ENCODE measurements at places on chromosomes 11 and 22.
A peak's percentile ranks its signal among the peaks of the same experiment; 100 is the strongest.

DNA sequence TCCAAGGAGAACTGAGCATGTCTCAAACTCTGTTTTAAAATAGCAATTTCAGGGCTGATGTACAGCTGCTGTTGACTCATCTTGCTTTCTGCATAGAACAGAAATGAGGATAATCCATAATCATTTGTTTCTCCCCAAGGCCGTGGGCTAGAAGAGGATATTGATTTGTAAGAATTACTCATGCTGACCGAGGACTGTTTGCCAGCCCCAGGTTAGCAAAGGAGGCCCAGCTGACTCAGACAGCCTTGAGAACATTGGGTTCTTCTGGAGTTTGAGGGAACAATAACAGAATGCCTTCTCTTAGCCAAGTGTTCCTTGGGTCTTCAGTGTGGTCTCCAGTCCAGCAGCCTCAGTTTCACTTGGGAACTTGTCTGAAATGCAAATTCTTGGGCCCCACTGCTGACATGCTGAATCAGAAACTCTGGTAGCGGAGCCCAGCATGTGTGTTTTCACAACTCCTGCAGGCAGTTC, 92.0 kb downstream of the ZC3H12C start:
- DNase-seq = no peak

- DNase-seq = no peak
Observed at GRCh38 chr11:115652496-115652895, 148.3 kb upstream of the CADM1 start.

DNA sequence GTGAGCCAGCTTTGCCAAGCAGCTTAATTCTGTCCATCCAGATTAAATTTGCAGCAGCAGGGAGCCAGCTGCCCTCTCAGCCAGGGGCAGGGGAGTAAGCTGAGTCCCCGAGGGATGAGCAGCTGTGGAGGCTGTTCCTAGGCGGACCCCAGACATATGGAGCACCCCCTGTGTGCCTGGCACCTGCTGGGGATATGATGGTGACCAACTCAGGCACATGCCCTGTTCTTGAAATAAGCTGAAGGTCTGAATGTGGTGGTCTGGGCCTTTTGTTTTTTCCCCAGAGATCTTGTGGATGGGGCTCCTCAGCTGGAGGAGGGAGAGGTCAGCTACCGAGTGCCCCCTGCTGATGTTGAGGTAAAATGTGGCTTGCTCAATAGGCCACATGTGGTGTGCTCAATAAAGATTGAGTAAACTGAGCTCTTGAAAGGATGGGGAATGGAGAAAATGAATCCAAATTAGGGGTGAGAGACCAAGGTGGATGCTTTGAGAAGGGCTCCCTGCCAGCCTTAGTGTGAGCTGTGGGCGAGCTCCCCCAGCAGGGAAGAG, 103.3 kb upstream of the NNMT start:
- DNase-seq = peak; percentile 49

GRCh38 chr22:17580441-17581031, 17.2 kb downstream of the SLC25A18 start:
- no peak for DNase-seq

- peak; percentile 85 for DNase-seq
Observed at GRCh38 chr22:17471886-17472535, 91.3 kb upstream of the SLC25A18 start.

GRCh38 chr11:32918427-32918826, 25.8 kb downstream of the QSER1 start:
- DNase-seq = no peak

DNA sequence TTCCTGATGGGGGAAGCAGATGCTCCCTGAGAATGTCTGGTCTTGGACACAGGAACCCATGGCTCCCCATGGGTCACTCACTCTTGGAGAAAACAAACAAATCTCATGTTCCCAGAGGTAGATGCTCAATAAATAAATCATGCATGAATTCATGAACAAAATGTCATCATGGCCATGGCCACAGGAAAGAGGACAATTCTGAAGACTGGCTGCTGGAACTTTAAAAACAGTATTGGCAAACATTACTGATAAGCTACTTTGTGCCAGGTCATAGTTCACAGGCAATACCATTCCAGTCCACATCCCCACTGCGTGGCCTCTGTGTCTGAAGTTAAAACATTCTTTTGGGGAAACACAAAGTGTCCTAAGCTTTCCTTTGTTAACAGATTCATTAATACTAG, 9.2 kb upstream of the SMIM35 start:
- no peak for DNase-seq

DNA sequence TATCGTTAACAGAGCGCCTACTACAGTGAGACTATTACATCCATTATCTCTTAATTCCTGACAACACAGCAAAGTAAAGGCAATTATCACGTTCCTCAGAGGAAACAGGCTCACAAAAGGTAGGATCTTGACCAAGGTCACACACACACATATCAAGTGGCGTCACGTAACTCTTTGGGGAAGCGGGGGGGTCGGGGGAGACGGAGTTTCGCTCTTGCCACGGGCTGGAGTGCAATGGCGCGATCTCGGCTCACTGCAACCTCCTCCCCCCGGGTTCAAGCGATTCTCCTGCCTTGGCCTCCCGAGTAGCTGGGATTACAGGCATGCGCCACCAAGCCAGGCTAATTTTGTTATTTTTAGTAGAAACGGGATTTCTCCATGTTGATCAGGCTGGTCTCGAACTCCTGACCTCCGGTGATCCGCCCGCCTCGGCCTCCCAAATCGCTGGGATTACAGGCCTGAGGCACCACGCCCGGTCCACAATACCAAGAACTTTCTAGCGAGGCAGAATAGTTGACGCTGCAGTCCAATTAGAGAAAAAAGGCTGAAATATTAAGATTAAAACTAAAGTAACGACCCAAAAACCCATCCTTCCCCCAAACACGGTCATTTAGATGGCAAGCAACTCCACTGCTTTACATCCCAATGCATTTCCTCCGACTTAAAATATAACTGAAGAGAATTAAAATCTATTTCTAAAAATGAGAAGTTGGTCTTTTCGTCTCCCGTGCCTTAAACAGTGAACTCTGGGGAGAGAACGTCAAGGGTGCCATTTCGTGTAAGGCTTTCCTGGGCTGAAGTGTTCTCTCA, 1.2 kb downstream of the DDX17 start:
- DNase-seq = no peak

All from NCI-H524 treated with DMSO at 0.1 percent for 48 hours (cell line).